SK-N-DZ (cell line): ENCODE measurements at places on chromosomes 2 and 18.
A peak's percentile ranks its signal among the peaks of the same experiment; 100 is the strongest.

GRCh38 chr2:169961911-169962310 is 134.7 kb downstream of the UBR3 start:
- DNase-seq: no peak

- DNase-seq: no peak
Observed at GRCh38 chr18:33716061-33716683, 138.2 kb downstream of the ASXL3 start.

GRCh38 chr2:114160263-114160981 is 270.5 kb downstream of the ACTR3 start:
- DNase-seq: no peak

DNA sequence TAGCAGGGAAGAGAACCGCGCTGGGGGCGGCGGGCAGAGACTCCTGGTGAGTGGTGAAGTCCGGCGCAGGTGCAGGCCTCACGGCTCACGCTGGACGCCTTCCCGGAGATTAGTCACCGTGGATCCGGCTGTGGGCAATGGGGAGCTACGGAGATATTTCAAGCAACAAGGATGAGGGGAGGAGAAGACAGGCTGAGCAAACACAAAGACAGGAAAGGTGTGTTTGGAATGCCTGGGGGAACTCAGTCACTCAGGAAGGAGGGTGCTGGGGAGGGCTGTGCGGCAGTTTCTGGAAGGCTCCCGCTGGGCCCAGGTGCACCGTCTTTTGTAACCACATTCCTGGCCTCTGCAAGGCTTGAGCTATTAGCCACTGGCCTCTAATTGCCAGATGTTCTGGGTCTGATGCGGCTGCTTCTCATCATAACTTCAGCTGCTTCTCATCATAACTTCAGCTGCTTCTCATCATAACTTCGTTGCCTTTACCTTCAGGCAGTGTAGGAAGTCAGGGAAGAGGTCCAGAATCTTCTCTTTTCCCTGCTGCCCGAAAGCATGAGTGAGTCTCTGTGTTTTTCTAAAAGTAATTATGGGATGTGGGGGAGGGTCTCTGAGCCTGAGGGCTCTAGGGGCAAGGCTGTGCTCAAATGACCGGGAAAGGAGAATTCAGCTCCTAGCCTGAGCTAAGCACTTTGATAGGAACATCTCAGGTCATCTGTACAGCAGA is 118.9 kb downstream of the PXDN start:
- DNase-seq: peak; percentile 32

- no peak for DNase-seq
Observed at GRCh38 chr2:100799686-100800085, 20.3 kb upstream of the NPAS2 start.

GRCh38 chr2:231800493-231801091 is 14.3 kb downstream of the COPS7B start:
- peak; percentile 21 for DNase-seq
